Fibroblast of the conjunctiva (primary cell): ENCODE measurements at places on chromosomes 2 and 18.

DNA sequence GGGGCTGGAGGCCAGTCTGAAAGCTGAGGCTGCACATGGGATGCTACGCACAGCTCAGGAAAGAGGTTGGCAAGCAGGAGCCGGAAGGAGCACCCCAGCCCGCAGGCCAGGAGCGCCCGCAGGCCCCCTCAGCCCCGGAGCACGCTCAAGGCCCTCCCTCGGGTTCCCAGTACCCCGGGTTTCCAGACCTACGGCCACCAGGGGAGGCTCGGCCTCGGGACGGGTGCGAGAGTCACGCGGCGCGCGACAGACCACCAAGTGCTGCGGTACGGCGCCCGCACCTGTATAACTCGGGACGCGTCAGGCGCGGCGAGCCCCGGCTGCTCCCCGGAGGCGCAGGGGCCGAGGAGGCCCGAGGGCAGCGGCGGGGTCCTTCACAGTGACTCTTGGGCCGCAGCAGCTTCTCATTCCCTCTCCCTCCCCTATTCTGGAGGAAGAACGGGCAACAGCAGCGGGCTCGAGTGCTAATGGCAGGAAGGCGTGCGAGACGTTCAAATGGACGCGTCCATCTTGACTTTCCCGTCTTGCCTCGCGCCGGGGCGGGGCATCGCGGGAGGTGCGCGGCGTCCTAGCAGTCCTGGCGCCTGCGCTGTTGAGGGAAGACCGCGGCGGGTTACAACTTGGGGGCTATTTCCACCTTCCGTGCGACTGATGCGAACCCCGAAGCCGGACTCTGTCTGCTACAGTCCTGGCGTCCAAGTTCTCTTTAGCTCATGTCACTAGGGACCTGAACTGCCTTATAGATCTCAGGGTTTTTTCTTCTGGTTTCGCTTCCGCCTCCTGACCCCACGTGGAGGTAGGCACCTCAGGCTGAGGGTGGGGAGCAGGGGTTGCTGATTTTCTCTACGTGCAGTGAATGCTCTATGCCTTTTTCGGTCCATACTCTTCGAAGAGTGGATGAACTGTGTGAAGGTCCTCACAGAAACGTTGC, at the start of gene ANAPC1:
ANAPC1 (minus strand) TSS at position 533 of the 931 bp plus-strand sequence. CDS start 3,368 bp downstream, outside the sequence.
- peak; percentile 40 for DNase-seq

DNA sequence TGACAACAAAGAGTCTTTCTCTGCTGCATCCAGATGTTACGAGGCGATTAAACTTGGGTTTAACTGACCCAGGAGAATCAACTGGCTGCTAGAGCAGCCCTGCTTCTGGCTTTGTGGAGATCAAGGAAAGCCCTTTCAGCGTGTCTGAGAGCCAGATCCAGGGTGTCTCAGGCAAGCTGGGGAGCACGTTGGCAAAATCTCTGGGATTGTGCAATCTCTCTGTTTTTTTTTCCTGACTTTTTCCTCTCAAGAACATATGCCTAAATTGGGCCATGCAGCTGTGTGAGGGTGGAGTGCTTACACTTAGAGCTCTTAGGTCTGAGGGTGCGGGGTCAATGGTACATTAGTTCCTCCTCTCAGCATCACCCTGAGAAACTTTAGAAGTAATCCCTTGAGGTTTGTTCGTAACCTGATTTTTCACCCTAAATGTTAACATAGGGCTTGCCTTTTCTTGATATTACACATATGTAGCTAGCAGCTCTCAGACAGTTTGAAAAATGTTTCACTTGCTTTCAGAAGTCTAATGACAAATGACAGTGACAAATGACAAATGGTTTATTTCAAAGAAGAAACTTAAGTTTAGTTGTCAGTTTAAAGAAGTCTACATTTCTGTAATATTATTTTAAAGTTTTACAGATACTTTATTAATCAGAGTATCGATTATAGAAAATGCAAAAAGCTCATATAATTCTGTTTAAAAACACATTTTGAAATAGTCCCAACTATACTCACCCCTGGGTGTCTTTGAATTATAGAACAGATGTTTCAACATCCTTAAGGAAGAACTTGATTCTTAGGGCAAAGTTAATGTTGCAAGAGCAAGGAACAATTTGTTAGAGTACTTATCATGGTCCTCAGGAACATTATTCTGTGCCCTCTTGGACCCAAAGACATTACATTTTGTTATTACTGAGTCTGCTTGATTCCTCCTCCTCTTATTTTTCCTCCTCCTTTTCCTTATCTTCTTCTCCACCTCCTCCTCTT, 38.4 kb upstream of the ZSWIM2 start:
- peak; percentile 83 for DNase-seq

- DNase-seq: no peak
Measured at GRCh38 chr2:236341067-236341466, 76.9 kb upstream of the ASB18 start.

DNA sequence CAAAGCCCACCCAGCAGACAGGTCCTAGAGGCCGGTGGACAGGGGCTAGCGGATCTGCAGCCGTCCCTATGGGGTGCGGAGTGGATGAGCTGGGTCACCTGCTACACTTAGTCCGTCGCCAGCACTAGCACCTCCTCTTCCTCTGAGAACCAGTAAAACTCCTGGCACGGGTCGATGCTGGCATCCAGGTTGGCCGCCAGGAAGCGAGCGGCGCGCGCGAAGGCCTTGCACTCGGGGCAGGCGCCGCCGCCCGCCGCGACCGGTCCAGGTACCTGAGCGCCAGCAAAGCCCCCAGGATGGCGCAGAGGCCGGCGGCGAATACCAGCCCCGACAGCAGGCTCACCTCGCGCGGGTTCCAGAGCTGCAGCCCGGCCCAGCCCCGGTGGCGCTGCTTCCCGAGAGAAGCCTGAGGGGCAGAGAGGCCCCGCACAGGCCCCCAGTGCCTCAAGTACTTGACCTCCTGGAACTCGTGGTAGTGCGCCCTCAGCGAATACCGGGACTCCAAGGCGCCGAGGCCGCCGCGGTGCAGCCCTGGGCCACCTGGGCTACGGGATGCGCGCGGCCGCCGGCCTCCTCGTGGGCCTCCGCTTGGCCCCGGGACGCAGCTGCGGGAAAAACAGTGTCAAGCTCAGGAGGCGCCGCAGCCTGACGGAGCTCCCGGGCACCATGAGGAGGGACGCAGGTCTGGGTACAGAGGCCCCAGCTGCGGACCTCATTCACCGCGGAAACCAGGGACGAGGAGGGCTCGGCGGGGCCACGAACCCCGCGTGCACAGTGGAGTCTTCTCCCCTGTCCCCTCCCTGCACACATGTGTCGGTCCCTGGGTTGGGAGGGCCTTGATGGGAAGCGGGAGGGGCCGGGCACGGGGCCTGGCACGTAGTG, 27.5 kb upstream of the ALPP start:
- no peak for DNase-seq

GRCh38 chr2:226451486-226451885, 348.1 kb downstream of the IRS1 start:
- no peak for DNase-seq

- DNase-seq: no peak
Measured at GRCh38 chr2:60485055-60485454, 68.4 kb downstream of the BCL11A start.

DNA sequence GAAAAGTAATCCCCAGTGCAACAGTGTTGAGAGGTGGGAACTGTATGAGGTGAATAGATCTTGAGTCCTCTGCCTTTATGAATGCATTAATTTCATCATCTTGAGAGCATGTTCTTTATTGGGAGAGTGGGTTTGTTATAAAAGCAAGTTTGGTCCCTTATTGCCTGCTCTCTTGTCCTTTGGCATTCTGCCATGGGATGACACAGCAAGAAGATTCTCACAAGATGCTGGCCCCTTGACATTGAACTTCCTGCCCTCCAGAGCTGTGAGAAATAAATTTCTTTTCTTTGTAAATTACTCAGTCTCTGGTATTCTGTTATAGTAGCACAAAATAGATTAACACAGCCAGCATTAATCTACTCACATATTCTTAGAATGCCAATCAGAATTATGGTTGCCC, 108.6 kb downstream of the EHBP1 start:
- peak; percentile 47 for DNase-seq

DNA sequence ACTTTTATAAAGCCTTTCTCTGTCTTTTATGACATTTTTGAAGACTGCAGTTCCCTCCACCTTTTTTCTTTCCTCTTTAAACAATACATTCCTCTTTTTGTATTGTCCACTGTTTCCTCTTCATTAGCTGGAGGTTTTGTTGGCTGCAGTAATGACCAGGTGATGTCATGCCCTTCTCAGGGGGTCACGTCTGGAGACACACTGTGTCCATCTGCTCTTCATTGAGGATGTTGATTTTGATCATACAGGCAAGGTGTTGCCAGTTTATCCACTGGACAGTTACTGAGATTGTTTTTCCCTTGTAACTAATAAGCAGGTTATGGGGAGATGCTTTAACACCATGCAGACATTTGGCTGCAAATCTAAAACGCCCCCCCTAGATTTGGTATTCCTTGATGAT, 19.8 kb downstream of the ZNF407 start:
- no peak for DNase-seq

- no peak for DNase-seq
Measured at GRCh38 chr2:119156891-119157773, 1.4 kb downstream of the C1QL2 start.

GRCh38 chr2:171814883-171815282, 79.2 kb downstream of the SLC25A12 start:
- no peak for DNase-seq

DNA sequence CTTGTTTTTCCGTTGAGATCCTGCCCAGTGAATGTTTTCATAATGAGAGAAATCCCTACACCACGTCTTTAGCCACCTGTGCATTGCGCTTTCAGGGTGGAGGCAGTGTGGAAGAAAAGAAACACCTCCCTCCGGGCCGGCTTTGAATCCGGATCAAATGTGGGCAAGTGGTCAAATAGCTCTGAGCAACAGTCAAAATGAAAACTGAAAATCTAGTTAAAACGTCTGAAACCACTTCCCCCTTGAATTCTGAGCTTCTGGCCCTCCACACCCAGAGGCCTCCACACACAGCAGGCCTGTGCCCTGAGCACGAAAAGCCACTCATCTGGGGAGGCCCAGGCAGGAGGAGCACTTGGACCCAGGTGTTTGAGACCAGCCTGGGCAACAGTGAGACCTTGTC, 263.6 kb upstream of the SALL3 start:
- DNase-seq: no peak

- DNase-seq: no peak
Measured at GRCh38 chr2:181988154-181988924, 2.7 kb downstream of the PPP1R1C start.

- DNase-seq: peak; percentile 93
Measured at GRCh38 chr2:170812710-170813600, 3.7 kb upstream of the GAD1 start.

DNA sequence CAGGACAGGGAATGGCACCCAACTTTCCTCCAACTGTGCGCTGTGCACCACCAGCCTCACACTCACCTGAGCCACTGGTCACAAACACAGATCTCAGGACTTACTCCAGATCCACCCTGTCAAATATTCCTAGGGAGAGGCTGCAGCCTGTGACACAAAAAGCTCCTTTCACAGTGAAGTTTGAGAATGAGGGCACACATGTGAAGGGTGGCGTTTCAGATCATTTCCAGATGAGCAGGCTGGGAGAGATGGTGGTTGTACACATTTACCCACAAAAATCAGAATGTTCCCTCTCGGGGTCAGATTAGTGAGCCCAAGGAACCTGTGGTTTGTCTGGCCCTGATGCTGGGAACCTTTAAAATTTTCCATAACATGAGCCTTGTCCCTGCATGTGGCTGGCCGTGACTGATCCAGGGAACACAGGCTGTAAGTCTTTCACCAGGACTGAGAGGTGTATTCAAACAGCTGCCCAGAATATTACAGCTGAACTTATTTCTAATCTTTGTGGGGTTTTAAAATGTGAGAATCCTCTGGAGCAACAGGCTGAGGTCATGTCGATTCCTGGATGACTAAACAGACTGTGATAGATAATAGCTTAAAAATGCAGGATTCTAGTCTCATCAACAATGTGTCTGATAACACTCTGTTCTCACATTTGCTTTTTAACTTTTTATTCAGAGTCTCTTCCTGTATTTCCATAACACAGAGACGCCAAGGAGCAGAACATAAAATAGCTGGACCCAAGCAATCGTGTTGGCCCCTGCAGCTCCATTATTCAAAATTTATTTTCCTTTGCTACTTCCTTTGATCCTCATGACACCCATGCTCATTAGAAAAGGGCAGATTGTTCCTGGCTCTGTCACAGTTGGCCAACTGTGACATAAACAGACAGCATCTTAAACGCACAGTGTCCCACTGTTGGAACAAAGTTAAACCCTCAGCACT, 35.5 kb downstream of the IL1R2 start:
- no peak for DNase-seq

DNA sequence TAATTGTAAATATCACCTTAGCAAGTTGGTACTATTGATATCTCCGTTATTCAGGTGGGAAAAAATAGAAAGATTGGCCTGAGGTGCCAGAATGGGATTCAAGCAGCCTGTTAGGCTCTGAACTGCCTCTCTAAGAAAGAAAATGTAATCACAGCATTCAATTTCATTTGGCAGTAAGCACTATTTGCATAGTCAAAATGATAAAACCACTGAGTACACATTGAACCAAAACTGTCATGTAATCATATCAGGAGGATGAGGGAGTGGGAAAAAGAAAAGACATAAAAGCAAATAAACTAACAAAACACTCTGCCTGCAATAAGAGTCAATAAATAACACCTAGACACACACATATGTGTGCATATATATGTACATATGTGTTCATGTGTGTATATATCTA, 103.9 kb upstream of the TACR1 start:
- no peak for DNase-seq

- DNase-seq: no peak
Measured at GRCh38 chr2:176039375-176039774, 37.3 kb upstream of the LNPK start.

DNA sequence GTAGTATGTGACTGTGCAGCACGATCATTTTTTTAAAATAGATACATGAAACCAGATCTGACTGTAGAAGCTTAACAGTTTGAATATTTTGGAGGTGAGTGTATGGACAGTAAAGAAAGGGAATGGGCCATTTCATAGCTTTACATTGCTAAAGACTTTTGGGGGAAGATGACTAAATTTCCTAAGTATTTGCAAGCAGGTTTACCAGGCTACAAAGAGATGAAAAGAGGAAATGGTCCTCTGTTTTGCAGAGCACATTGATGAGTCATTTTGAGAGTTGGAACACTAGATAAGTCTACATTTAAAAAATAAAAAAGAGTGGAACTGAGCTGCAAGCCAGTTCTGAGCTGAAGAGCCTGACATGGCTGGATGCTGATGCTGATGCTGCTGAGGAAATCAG, 115.7 kb upstream of the LRATD1 start:
- DNase-seq: peak; percentile 42

GRCh38 chr2:56892382-56892781, 708.6 kb downstream of the CCDC85A start:
- DNase-seq: no peak

DNA sequence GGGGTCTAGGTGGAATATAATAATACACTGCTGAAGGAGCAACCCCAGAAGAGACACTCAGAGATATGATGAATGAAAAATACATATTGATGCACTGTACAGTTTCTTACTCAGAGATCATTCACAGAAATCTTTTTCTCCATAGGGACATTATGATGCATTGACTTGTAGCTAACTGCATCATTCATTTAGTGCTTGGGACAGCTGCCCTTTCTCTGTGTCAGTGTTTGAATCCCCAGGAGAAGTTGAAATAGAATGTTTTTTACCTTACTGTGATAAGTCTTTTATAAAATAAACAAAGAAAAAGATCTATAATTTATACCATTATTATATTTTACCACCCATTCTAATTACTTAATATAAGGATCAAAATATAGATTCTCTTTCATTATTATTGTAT, 91.7 kb upstream of the DSEL start:
- no peak for DNase-seq

- no peak for DNase-seq
Measured at GRCh38 chr2:234580686-234581085, 83.8 kb upstream of the ARL4C start.
